CD4-positive, alpha-beta T cell treated with Interleukin-15 for 4 hours (primary cell): ENCODE measurements at places on chromosomes 16 and 17.

DNA sequence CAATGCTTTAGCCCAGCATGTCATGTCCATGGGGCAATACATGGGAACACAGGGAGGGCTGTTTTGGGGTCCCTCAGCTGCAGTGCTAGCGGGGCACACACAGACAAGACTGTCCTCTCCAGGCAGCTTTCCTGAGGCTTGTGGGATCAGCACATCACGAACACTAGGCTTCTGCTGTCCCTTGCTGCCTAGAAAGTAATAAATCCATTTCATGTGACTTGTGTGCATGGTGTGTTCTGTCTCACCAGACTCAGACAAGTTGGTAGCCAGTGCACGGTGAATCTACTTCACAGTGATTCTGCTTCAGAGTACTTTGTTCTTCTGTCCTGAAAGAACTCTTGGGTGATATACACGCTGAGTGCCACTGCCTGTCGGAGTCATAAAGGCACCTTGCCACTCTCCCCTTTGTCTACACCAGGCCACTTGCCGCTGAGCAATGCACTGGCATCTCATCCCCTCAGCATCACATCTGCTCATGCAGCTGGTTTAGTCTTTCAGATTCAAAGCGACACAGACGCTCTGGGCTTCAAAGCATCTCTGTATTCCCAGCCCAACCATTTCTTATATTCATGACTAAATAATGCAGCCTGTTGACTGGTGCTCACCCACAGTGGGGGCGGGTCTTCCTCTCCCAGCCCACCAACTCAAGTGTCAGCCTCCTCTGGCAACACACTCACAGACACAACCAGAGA, 95.2 kb upstream of the COX10 start:
- DNase-seq, result no peak

- no peak for DNase-seq
These were observed 11.6 kb downstream of the NUDT16L1 start for GRCh38 chr16:4704913-4705312.

- no peak for DNase-seq
These were observed 154.3 kb upstream of the MED13 start for GRCh38 chr17:62219221-62219899.

DNA sequence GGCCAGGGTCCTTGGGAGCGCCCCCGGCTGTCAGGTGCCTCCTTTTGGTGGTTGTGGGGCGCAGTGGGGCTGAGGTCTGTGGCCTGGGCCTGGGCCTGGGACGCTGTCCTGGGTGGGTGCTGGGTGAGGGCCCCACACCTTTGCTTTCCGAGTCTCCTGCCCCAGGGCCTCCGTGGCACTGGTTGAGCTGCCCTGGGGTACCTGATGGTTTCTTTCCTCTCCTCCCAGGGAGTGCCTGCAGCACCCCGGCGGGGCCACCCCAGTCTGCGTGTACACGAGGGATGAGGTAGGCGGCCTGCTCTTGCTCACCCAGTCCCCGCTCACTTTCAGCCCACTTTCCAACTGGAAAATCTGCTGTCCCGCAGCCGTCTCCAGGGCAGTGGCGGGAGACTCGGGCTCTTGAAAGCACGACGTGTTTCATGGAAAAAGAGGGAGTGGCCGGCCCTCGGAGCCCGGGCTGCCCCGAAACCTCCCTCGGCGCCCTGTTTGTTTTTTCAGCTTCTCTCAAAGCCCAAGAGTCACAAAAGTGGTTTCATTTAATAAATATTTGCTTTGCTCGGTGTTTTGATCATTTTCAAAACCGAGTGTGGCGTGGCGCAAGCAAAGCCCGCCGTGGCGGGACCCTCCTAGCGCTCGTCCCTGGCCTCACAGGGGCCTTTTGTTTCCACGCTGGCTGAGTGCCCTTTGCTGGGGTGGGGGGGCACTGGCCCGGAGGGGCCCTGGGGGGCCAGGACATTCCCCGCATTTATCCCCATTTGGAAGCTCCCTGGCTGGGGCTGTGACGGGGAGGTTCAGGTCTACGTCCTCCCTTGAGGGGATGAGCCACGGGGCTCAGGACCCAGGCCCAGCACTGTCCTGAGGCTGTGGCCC, 17.4 kb downstream of the ASPSCR1 start:
- no peak for DNase-seq

DNA sequence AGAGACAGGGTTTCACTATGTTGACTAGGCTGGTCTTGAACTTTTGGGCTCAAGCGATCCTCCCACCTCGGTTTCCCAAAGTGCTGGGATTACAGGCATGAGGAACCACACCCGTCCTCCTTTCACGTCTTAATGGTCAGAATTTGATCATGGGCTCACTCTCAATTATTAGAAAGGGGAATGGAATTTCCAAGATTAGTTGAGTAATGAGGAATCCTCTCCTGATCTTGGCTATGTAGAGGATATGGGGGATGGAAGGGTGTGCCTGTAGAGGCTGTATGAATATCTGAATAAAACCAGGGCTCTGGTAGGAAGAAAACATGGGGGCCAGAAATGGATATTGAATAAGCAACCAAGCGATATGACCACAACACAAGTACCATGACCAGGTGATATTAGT, 25.9 kb upstream of the SMURF2 start:
- DNase-seq, result no peak

- DNase-seq, result no peak
These were observed 2.5 kb upstream of the IGF2BP1 start for GRCh38 chr17:48994549-48995303.

GRCh38 chr17:3589784-3590183, 19.4 kb downstream of the TRPV1 start:
- DNase-seq, result no peak

DNA sequence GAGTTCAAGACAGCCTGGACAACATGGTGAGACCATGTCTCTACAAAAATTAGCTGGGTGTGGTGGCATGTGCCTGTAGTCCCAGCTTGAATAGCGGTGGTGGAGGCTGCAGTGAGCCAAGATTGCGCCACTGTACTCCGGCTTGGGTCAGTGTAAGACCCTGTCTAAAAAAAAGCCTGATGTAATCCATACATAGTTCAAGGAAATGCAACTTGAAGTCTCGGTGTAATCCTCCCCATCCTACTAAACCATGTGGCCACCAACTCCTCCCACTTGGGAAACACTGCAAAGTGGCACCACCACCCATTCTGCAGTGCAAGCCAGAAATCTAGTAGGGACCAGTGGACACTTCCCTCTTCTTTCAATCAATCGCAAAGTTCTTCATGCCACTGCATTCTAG, 5.4 kb upstream of the KPNB1 start:
- DNase-seq, result no peak

DNA sequence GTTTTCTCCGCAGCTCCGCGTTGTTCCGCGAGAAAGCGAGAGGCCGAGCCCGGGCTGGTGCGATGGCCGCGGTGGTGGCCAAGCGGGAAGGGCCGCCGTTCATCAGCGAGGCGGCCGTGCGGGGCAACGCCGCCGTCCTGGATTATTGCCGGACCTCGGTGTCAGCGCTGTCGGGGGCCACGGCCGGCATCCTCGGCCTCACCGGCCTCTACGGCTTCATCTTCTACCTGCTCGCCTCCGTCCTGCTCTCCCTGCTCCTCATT, 404 bp downstream of the EMC6 start:
- DNase-seq, result no peak

DNA sequence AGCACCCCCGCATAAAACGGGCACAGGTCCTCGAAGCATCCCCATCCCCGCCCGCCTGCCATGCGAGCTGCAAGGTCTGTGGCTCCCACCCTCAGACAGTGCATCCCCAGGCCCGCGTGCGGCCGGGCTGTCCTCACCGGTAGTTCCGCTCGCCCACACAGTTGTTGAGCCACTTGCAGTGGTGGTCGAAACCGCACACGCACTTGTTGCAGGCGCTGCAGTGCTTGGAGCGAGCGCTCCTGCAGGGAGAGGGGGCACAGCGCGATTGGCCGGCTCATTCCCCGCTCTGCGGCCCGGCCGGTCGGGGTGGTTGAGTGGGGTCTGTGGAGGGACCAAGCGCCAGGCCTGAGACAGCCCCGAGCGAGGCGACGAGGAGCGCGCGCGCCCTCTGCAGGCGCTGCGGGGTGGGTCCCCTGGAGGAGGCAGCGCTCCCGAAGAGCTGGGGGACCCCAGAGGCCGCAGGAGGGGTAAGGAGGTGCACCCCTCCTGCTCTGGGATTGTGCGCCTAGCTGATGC, 6.0 kb upstream of the TPPP3 start:
- DNase-seq, result peak; percentile 25

DNA sequence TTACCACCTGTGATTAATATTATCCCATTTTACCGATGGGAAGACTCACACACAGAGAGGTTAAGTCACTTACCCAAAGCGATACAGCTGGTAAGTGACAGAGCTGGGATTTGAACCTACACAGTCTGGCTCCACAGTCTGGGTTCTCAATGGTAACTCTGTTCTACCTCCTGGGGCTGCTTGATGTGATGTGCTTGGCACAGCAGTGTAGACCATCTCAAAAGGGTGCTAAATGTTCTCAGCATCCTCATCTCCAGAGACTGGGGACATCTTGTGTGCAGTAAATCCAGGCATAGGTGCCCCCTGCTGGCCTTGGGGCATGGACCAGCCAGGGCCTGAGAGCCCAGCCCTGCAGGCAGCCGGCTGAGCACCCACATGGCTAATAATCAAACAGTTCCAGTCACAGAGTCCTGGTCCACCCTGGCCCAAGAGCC, 15.4 kb upstream of the KATNB1 start:
- DNase-seq, result peak; percentile 37

DNA sequence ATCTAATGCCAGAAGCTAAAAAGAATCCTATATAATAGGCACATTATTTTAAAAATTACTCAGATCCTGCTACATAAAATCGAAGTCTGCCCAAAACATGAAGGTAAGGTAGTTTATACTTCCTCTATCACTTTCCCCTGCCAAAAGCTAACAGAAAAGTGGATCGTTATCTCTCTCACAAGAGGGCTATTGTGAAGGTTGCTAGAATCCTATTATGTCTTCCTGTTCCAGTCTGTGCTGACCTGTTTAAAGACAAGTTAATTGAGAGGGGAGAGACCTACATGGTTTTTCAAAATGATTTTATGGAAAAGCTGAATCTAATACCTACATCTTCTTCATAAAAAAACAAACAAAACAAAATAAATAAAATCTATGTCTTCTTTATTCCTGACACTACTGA, 1410.9 kb upstream of the CDH8 start:
- DNase-seq, result no peak

- DNase-seq, result no peak
These were observed 14.6 kb upstream of the CLEC10A start for GRCh38 chr17:7094652-7095019.
